ENCODE measurements at places on chromosomes 7 and 10. TPM values are rescaled to one million over a fixed set of nuclear protein-coding genes. Genes with fewer than 3 reads are reported as not detected.
A peak's percentile ranks its signal among the peaks of the same experiment; 100 is the strongest.

- peak; percentile 55 for DNase-seq
These were observed 16.0 kb downstream of the PDGFA start for GRCh38 chr7:503575-504111.

DNA sequence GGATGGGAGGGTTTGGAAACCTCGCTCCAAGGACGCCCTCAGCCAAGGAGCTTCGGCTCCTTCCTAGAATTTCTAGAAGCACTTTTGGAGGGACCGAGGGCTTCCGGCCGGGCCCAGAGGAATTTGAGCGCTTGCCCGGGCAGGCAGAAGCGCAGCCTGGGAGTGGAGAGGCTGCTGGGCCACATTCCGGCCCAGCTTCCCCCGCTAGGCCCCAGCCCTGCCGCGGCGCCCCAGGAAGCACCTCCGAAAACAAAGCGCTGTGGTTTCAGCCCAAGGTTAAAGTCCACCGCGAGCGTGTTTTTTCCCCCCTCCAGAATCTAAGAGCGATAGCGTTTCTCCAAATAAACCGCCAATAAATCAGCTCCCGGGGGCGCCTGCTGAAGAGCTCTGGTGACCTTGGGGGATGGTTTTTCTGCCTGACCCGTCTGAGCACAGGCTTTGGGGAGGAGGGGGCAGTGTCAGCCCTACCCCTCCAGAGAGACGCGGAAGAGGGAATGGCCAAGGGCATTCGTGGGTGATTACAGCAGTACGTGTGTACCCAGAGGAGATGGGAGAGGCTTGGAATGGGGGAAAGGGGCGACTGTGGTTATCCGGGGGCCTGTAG is 5.7 kb upstream of the TNRC18 start:
- DNase-seq = peak; percentile 48

GRCh38 chr7:80410081-80410480 is 101.8 kb downstream of the GNAT3 start:
- no peak for DNase-seq

The FBXL13 gene
- 0.36 TPM for total RNA-seq

- no peak for DNase-seq
These were observed 861 bp upstream of the TSPAN14 start for GRCh38 chr10:80453056-80453841.

DNA sequence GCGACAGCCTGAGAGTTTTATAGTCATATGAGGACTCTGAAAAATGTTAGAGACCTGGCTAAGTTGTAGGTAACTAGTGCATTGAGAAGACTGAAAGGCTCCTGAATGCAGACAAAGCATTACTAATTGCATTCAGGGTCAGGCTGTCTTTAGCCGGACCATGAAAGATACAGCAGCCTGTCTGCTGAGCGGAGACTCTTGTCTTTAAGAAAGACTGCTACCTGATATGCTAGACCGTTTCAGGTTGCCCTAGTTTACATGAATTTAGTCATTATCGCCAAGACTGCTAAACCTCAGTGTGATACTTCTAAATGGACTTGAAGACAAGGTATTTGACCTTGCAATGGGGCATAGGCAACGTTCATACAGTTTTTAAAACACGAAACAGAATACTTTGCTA is 81.2 kb downstream of the BMPR1A start:
- DNase-seq = no peak

- DNase-seq = no peak
These were observed 98.1 kb upstream of the DNAAF5 start for GRCh38 chr7:628402-628763.

- DNase-seq = peak; percentile 49
These were observed 30.0 kb downstream of the ADGRA1 start for GRCh38 chr10:133117688-133118071.

The KIAA1549 gene
- 2.1 TPM for total RNA-seq

The FGFBP3 gene
- total RNA-seq = 0.22 TPM

The VAX1 gene
- total RNA-seq = not detected

The CYREN gene
- 29.8 TPM for total RNA-seq

- no peak for DNase-seq
These were observed 75.5 kb downstream of the SLC16A9 start for GRCh38 chr10:59634102-59634501.
